Gastroesophageal sphincter (tissue), 4 donors: ENCODE measurements at places on chromosomes 7 and 10. TPM values are rescaled to one million over a fixed set of nuclear protein-coding genes. Genes with fewer than 3 reads are reported as not detected.

ZNF138 gene
- total RNA-seq, result 8.3 TPM

RHBDD2 gene
- 21.6 TPM for total RNA-seq

SVOPL gene
- not detected for total RNA-seq

ELOVL3 gene
- total RNA-seq, result 0.81 TPM

- no peak for ATAC-seq
Observed at GRCh38 chr10:5929442-5929841, 39.4 kb downstream of the FBH1 start.

DNA sequence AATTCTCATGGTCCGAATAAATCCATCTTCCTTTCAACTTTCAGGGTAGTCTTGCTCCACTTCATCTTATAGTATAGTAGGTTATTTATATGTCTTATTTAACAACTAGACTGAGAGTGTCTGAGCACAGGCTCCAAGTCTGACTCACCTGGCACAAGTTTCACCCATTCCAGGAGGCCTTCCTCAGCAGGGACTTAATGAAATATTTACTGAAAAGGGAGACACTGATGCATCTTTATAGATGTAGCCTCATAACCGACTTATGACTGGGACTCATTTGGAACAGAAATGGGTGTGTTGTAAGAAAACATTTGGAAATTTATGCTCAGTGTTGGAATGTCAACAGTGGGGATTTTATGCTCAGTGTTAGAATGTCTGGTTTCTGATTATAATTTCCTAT lies 59.9 kb downstream of the CH25H start:
- peak; percentile 71 for ATAC-seq

DNA sequence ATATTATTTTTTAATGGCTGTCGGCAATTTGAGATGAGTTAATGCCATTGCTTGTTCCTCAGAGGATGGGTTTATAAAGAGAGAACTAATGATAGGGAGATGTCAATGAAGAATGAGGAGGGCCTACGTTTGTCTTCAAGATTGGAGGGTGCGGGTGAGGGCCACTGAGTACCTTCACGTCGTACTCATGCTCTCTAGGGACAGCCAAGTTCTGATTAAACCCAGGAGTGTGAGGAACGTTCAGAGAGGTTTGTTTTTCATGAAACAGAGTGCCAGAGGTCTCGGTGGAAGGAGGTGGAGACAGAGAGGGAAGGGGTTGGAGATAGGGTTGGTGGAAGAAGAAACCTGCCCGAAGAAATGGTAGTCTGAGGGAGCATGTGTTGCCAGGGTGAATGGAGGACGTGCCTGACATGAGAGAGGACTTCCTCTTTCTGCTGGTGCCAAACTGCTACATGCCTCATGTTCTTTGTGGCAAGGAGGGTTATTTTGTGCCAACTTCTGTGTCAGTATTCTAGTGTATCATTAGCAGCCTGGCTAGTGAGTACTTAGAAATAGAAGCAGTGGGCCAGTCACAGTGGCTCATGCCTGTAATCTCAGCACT lies 8.9 kb downstream of the DHTKD1 start:
- no peak for ATAC-seq

DNA sequence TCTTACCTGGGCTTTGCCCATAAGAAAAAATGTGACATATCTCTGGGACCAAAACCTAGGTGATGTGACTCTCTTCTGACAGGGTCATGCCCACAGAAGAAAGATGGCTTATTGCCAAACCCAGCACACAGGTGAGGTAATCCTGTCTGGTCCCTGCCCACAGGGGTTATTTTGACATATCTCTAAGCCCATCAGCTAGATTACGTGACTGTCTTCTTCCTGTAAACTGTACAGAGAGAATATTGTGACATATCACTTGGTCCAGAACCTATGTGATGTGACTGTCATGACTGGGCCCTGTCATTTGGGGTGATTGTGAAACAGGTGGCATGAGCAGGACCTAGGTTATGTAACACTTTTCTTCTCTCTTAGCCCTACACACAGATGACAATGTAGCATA lies 48.8 kb upstream of the ZNF680 start:
- ATAC-seq, result no peak

DNA sequence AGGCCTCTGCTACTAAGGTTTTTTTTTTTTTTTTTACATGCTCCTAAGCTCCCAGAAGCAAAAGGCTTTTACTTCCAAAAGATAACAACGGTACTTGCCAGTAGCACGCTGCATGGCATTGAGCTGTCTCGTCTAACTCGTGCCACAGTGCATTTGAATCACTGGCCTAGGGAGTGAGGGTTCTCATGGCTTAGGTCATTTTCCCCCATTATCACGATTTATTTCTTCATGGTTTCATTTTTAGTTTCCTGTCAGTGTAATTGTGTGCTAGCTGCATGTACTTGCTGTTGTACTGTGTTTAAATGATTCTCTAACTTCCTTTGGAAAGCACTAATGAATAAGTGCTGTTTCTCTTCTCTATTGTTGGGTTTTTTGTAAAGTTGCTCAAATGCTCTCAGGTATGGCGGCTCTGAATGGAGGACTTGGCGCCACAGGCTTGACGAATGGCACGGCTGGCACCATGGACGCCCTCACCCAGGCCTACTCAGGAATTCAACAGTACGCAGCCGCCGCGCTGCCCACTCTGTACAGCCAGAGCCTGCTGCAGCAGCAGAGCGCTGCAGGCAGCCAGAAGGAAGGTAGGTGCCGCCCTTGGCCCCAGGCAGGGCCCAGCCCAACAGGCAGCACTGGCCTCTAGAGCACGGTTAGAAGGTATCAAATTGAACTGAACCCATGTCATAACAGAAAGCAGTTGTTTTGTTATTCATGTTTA lies 290.5 kb downstream of the USP6NL start:
- ATAC-seq, result no peak

DNA sequence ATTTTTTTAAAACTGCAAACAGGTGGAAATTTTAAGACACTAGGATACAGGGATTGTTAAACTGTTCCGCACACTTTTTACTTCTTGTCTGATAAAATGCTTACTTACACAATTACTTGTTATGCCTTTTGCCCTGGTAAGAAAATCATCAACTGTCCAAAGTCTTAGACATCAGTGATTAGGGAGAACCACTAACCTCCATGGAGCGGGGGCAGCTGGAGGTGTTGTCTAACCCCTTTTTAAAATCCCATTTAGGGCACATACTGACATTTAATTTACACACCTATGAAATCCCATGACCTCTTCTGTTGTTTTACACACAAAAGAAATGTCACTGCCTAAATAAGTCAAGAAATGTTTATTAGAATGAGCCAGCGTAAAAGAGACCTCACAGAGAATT lies 65.7 kb downstream of the TRIM24 start:
- ATAC-seq, result no peak

- ATAC-seq, result peak; percentile 9
Observed at GRCh38 chr7:8217200-8218068, 44.5 kb downstream of the ICA1 start.

- no peak for ATAC-seq
Observed at GRCh38 chr10:17758200-17758599, 6.2 kb downstream of the TMEM236 start.

DNA sequence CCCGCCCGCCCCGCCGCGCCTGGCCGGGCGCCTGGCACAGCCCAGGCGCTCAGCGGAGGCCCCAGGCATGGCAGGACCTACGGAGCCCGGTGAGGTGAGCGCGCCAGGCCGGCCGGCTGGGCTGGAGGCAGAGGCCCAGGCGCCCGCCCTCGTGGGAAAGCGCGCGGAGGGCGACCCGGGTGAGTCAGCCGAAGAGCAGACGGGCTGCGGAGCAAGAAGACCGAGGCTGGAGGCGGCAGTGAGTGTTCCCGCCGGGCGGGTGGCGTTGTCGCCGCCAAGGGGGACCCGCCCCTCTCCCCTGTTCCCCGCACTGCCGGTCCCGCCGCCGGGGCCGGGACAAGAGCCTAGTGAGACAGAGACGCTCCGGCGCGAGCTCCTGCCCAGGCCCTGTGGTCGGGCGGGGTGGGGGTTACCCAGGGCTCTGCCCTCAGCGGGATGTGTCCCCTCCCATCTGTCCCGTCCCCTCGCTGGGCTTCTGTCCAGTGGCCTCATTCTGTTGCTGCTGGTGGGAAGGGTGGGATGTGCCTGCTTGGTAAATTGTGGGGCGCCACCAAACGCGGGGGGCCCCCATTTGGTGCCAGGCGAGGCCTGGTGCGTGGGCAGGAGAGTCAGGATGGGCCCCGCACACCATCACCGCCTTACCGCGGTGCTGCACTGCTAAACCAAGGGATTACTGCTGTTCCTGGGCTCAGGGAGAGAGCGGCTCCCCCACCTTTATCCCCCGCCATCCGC lies 17.0 kb upstream of the NODAL start:
- peak; percentile 89 for ATAC-seq
